ENCODE measurements at places on chromosomes 4 and X.
A peak's percentile ranks its signal among the peaks of the same experiment; 100 is the strongest.

DNA sequence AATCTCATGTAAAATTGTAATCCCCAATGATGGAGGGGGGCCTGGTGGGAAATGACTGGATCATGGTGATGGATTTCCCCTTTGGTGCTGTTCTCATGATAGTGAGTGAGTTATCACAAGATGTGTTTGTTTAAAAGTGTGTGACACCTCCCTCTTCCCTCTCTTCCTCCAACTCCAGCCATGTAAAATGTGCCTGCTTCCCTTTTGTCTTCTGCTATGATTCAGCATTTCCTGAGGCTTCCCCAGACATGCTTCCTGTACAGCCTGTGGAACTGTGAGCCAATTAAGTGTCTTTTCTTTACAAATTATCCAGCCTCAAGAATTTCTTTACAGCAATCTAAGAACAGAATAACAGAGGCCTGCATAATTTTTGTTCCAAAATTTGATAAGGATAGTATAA lies 85.2 kb downstream of the ANAPC10 start:
- no peak for DNase-seq

GRCh38 chr4:63922146-63922545 lies 487.1 kb downstream of the TECRL start:
- no peak for DNase-seq

DNA sequence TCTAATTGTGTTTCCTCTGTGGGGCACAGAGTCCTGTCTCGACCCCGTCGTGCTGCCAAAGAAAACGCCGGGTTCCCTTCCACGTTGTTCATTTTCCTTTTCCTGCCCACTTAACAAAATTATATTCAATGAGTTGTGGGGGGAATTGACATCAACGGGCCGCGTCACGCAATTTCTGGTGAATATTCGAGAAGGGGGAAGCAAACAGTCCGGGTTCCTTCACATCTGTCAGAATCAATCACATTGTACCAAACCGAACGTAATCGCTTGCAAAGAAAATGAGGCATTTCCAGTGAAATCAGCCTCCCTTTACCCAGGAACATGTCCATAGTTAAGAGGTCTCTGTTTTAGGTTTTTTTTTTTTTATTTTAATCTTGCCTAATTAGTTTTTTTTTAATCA lies 243.5 kb downstream of the SHOX start:
- no peak for DNase-seq

- DNase-seq: peak; percentile 3
These were observed 175.8 kb downstream of the GC start for GRCh38 chr4:71607780-71608677.

DNA sequence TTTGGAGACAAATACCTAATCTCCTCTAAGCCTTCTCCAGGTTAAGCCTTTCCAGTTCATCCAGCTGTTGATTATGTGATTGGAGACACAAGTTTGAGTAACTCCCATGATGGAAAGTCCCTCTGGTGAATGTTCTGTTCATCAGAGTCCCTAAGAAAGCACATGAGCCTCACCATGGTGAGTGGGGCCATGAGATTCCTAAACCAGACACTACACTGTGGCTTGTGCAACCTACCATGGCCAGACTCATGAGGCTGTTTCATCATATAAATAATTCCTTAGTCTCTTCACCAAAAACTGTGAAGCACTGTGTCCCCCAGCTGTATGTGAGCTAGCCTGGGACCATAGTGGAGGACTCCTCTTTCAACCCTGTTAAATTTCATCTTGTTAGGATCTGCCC lies 14.4 kb downstream of the PKD2 start:
- DNase-seq: no peak

- no peak for DNase-seq
These were observed 41.6 kb downstream of the TMEM165 start for GRCh38 chr4:55437356-55437796.

- peak; percentile 22 for DNase-seq
These were observed 181.1 kb upstream of the PRPS2 start for GRCh38 chrX:12610079-12610478.

- DNase-seq: peak; percentile 44
These were observed 652.1 kb downstream of the ANKRD50 start for GRCh38 chr4:124060261-124060918.

DNA sequence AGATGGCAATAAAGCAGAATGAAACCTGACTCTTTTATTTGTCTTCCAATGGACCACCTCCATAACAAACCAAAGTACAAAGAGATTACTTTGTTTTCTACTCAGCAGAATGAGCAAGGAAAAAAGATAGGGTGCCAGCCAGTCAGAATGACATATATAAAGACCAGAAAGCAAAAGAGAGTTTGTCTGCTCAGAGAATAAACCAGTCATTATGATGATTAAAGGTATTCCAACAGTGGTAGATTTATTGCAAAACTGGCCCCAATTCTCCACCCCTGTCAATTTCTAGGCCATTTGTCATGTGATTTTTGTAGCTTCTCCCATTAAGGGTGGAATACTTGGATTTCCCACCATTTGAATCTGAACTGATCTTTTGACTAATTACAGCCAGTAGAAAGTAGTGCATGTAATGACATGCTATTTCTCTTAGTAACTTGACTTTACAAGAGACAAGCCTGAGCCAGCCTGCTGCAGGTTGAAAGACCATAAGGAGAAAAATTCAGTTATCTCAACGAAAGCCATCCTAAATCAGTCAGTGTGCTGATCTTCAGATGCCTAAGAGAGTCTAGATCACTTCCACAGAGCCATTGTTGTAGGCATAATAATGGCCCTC lies 203.1 kb downstream of the EPHA5 start:
- DNase-seq: no peak

DNA sequence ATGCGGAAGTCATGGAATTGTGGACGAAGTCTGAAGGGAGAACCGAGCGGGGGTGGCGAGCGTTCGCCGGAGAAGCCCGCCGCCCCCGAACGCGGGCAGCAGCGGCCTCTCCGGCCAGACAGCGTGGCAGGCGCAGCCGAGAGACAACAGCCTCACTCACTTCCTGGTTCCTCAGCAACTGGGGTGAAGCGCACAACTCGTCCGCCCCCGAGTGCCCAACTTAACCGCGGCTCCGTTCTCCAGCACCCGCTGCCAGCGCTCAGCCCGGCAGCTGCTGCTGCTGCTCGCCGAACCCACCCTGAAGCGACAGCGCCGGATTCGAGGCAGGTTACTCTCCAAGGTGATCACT lies 68.0 kb downstream of the NOCT start:
- no peak for DNase-seq

- no peak for DNase-seq
These were observed 13.5 kb downstream of the AFF1 start for GRCh38 chr4:86948276-86948675.

DNA sequence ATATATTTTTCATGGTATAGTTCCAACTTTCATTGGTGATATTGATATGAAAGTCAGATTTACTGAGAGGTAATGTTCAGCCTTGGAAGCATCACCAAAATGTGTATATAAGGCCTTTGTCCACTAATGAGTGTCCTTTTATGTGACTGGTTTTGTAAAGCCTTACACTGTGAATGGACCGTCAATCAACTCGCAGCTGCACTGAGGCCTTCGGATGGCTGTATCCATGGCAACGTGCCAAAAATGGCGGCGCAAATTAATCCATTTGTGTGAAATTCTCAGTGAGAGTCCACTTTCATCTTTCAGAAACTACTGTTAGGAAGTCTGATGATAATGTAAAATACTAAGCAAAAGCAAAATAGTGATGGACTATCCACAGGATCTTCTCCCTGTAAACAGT lies 131.7 kb downstream of the SPCS3 start:
- no peak for DNase-seq

- no peak for DNase-seq
These were observed 1.1 kb upstream of the RAP1GDS1 start for GRCh38 chr4:98260047-98260578.

DNA sequence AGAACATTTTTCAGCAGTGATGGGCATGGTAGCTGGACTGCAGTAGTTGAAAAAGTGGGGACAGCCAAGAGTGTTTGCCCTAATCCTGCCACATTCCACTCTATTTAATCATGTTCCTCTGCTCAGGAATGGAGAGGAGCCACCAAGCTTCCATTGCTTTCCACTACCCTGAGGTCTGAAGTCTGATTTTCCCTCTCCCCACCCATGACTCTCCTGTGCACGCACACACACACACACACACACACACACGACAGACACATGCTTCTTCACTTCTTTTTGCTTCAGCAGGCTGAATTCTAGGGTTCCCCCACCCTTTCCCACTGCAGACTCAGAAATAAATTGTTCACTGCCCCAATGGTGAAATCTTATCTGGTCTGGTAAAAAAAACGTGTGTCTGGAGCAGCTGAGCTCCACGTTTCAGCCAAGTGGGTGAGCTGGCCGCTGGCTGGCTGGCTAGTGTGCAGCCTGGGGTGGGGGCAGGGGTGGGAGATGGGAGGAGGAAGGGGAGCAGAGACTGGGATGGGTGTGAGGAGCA lies 142.7 kb upstream of the NALF2 start:
- no peak for DNase-seq

- no peak for DNase-seq
These were observed 12.0 kb upstream of the SLC2A9 start for GRCh38 chr4:10033191-10033881.

- DNase-seq: peak; percentile 90
These were observed 231.8 kb upstream of the GPRIN3 start for GRCh38 chr4:89539374-89539773.

DNA sequence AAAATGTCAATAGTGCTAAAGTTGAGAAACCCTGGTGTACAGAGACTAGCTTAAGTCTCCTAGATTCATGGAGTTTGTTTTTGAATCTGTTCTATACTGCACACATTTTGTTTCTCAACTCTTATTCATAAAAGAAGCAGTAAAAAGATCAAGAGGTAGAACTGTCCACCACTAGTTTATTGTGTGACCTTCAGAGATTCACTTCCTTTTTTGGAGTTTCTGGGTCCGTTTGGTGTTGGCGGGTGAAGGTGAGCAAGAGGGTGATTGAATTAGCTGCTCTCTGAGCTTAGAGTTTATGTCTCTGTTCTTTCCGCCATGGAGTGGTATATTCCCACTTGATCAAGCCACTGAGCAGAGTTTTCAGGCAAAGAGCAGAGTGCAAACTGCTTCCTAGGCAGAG lies 21.4 kb upstream of the PLAC1 start:
- no peak for DNase-seq

DNA sequence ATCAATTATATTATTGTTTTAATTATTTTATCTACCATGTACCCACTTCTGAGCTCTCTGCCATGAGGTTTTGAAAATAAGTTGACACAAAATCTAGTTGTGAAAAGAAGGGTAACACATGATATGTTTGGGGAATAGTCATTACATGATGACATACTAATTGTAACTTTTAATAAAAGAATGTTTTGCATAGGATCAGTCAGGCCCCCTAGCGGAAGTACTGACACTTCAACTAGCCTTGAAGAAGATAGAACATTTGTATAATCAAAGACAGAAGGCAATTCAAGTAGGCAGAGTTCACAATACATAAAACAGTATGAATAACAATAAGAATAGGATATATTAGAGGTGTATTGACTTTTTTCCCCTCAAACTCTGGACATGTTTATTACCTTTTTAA lies 1191.0 kb upstream of the AGA start:
- no peak for DNase-seq

DNA sequence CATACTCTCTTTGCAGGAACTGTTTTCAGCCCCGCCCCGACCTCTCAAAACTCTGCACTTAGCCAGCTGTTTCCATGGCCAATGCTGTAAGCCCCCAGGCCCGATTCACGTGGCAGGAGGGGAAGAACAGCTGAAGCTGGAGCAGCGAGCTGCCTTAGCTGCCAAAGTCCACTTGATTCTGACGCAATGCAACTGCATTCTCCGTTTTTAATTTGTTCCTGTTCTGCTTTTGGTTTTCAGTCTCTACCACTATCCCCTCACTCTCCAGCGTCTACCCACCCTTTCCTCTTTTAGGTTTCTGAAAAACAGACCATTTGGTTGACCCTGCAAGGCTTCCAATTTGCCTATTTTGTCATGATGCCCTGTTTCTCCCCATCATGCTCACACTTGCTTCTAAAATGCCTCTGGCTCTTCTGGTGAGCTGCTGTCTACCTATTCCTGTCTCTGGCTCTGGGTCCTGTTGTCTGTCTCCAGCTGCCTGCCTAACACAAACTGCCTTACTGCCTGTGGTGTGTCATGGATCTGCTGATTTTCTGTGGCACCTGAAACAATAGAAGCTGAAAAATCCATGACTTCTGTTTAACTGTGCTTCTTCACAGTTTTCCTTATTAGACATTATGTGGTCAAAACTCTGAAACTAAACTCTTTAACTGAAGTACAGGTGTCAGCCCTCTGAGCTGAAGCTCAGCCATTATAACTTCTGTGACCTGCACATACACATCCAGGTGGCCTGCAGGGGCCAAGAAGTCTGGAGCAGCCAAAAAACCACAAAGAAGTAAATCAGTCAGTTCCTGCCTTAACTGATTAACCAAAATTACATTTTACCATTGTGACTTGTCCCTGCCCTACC lies 160.5 kb upstream of the AGTR2 start:
- no peak for DNase-seq

DNA sequence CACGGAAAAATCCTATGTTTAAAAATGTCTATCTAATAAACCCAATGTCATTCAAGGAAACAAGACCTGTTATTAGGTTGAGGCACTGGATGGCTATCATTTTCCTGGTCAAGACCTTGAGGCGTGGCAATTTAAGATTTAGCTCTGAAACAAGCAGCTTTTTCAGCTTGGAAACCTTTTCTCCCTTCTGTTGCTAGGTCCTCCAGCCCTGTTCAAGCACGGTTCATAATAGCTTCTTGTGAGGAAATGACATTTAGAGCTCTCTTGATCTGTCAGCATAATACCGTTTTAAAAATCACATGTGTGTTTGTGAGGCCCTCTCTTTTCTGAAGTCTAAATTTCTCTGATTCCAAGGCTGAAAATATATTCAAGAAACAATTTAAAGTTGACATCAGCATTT lies 133.6 kb upstream of the GRPR start:
- no peak for DNase-seq

GRCh38 chr4:102143433-102143832 lies 201.8 kb downstream of the SLC39A8 start:
- DNase-seq: no peak

GRCh38 chrX:10187421-10187820 lies 30.6 kb downstream of the CLCN4 start:
- DNase-seq: no peak

DNA sequence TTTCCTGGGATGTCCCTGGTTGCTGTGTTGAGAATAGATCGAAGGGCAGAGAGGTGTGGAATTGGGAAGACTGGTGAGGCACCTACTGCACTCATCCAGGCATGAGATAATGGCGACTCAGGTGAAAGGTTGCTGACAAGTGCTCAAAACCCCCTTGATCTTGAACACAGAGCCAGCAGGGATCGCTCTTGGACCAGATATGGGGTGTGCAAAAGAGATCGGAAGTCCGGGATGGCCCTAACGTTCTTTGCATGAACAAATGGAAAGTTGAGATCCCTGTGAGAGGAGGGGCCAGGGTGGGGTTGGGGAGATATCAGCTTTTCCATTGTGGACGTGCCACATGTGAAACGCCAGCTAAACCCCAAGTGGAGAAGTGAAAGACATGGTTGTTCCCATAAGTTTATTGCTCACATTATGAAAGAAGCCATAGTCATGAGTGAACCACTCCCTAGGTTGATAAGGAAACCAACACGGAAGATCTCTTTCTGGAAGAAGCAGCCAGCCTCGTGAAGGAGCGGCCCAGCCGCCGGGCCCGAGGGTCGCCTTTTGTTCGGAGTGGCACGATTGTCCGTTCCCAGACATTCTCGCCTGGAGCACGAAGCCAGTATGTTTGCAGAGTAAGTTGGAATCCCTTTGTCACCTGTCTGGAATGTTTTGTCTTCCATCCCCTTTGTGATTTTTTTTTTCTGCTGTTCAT lies 22.6 kb upstream of the CLCN4 start:
- DNase-seq: no peak

- no peak for DNase-seq
These were observed 11.1 kb upstream of the GPM6A start for GRCh38 chr4:175823015-175823742.

GRCh38 chrX:123749643-123750042 lies 16.8 kb upstream of the THOC2 start:
- DNase-seq: no peak

- DNase-seq: no peak
These were observed 12.0 kb upstream of the RTL9 start for GRCh38 chrX:110346681-110347080.

All from BJ (cell line).